HL-60 (cell line): ENCODE measurements at places on chromosomes 16 and 17.
A peak's percentile ranks its signal among the peaks of the same experiment; 100 is the strongest.

- no peak for DNase-seq
Observed at GRCh38 chr17:77962348-77962747, 3.8 kb downstream of the TNRC6C start.

- DNase-seq = no peak
Observed at GRCh38 chr17:64214950-64215349, 48.1 kb downstream of the TEX2 start.

DNA sequence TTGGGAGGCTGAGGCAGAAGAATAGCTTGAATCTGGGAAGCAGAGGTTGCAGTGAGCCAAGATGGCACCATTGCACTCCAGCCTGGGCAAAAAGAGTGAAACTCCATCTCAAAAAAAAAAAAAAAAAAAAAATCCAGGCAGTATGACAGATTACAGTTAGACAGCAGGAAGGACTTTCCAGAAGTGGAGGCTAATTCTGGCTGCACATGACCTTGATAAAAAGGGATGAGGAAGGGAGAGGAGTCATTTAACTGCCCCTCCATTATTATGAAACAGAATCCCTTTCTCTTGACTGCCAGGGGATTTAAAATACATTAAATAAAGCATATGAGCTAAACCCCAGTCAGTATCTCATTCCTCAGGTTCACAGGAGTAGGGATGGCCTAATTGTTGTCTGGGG is 1.8 kb upstream of the ARHGAP23 start:
- no peak for DNase-seq

- DNase-seq = no peak
Observed at GRCh38 chr17:15946611-15947120, 1.7 kb downstream of the ADORA2B start.

- no peak for DNase-seq
Observed at GRCh38 chr16:65489531-65490023, 367.7 kb upstream of the CDH11 start.

DNA sequence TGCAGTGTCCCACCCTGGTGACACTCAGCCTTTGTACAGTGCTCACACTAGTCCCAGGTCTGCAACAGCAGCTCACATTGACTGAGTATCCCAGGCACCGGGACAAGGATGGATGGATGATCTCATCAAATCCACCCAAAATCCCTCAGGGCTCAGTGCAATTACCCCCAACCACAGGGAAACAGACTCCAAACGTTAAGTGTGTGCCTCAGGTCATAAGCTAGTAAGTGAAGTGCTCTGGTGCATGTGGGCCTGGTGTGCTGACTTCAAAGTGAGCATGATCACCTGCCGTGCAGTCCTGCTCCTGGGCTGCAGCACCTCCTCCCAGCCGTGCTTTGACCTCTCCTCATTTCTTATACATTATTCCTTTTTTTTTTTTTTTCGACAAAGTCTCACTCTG is 31.2 kb upstream of the CD300E start:
- DNase-seq = no peak

- no peak for DNase-seq
Observed at GRCh38 chr17:39365242-39365641, 36.2 kb downstream of the FBXL20 start.

DNA sequence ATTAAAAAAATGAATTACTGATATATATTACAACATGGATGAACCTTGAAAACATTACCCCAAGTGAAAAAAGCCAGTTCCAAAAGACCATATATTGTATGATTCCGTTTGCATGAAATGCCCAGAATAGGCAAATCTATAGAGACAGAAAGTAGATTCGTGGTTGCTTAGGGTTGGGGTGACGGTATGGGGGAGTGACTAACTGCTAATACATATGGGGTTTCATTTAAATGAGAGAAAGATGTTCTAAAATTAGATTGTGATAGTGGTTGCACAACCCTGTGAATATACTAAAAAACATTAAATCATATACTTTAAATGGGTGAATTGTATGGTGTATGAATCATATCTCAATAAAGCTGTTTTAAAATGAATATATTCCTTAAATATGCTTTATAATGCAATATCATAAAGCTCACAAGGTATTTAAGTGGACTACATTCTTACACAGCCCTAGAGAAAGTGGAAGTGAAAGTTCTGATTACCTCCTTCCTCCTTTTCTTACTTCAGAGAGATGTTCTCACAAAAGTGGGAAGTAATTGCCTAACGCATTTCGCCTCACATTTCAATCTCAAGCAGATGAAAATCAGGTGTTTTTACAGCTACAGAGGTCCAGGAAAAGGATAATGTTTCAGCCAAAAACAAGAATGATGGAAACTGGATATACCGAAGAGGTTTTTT is 142.7 kb upstream of the GNAO1 start:
- DNase-seq = peak; percentile 25

- no peak for DNase-seq
Observed at GRCh38 chr17:48596735-48597527, 3.4 kb upstream of the HOXB5 start.

DNA sequence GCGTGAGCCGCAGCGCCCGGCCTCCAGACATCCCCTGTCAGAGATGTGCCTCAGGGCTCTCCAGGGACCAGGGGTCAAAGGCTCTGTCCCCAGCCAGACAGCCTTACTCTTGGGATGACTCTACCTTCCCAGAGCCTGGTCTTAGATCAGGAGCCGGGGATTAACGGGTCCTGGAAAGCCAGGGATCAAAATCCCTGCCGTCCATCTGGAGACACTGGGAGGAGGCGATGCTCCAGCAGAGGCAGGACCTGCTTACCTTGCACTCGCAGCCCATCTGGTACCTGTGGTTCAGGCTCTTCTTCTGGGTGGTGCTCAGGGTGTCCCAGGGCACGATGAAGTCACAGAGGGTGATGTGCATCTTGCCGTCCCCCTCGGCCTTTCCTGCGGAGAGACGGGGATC is 16.7 kb upstream of the USP36 start:
- no peak for DNase-seq

- peak; percentile 54 for DNase-seq
Observed at GRCh38 chr17:45009676-45010467, 41.6 kb downstream of the DCAKD start.
